ENCODE measurements at places on chromosomes 7 and 10. TPM values are rescaled to one million over a fixed set of nuclear protein-coding genes. Genes with fewer than 3 reads are reported as not detected.

The MGMT gene
- total RNA-seq: 18.0 TPM

The BAZ1B gene
- 90.2 TPM for total RNA-seq

The MOGAT3 gene
- not detected for total RNA-seq

The FXYD4 gene
- total RNA-seq: not detected

DNA sequence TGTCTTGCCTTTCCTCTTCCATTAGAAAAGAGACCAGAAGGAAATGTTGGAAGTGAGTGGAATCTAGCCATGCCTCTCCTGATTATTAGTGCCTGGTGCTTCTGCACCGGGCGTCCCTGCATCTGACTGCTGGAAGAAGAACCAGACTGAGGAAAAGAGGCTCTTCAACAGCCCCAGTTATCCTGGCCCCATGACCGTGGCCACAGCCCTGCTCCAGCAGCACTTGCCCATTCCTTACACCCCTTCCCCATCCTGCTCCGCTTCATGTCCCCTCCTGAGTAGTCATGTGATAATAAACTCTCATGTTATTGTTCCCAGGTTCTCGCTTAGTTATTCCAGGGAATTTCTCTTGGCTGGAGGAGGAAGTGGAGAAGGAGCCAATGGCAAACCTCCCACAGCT is 4.2 kb downstream of the TMEM176A start:
- no peak for DNase-seq
- H3K4me3 ChIP-seq: no peak overlapping the region
- peaks cover 2% of the 10 kb centered on the region for H3K4me1 ChIP-seq
- H3K27me3 ChIP-seq: peaks cover 29% of the 10 kb centered on the region

DNA sequence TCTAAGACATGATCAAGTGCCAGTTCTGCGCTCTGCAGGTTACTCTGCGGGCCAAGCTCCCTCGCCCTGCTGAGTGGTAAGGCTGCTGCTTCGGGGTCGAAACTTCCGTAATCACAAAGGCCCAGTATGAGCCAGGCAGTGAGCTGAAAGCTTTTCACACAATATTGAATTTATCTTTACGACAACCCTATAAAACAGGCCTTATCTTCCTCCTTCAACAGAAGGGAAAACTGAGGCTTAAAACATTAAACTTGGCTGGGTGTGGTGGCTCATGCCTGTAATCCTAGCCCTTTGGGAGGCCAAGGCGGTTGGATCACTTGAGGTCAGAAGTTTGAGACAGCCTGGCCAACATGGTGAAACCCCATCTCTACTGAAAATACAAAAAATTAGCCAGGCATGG is 83.3 kb downstream of the FAM107B start:
- no peak overlapping the region for H3K27ac ChIP-seq
- peaks cover 17% of the 10 kb centered on the region for H3K4me1 ChIP-seq
- DNase-seq: no peak
- H3K36me3 ChIP-seq: no peaks in the 10 kb centered on the region
- no peak overlapping the region for H3K4me3 ChIP-seq

DNA sequence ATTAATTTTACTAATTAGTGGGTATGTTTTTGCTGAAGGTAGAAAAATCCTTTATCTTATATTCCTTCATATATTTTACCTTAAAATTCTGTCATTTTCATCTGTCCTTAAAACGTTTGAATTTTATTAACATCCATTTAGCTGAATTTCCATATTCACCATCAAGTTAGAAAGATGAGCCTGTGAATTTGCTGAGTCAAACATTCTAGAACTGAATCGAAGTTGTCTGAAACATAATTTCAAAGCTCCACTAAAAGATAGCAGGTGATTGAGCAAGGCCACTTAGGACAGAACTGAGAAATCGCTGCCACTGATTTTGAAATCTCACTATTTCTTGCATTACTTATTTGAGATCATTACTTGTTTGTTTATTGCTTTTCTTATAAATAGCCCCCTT is 17.5 kb downstream of the HGF start:
- H3K4me1 ChIP-seq: no peaks in the 10 kb centered on the region
- no peaks in the 10 kb centered on the region for H3K27me3 ChIP-seq
- no peaks in the 10 kb centered on the region for H3K36me3 ChIP-seq
- H3K4me3 ChIP-seq: no peak overlapping the region
- no peak for DNase-seq
- H3K27ac ChIP-seq: no peak overlapping the region
